HT-29 (cell line): ENCODE measurements at places on chromosomes 13 and 19.
A peak's percentile ranks its signal among the peaks of the same experiment; 100 is the strongest.

- no peak for DNase-seq
These were observed 148.1 kb downstream of the DNAJC15 start for GRCh38 chr13:43171489-43171888.

DNA sequence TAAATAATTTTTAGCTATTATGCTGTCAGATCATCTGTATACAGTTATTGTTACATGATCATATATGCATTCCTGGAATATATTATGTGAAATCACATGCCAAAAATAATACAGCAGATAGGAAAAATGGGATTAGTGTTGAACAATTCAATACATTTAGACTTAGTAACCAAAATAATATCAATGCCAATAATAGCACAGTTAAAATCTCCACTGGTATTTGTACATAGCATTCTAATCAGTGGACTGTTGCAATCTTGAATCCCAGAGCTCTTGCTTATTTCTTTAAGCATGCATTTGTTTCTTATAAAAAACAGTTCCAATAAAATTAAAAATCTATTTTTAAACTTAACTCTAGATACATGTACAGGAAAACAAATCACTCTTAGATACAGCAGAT is 2772.2 kb downstream of the PCDH9 start:
- no peak for DNase-seq

- DNase-seq = no peak
These were observed 124.1 kb downstream of the COG6 start for GRCh38 chr13:39779337-39780265.

- no peak for DNase-seq
These were observed 757 bp downstream of the FBN3 start for GRCh38 chr19:8148410-8149260.

DNA sequence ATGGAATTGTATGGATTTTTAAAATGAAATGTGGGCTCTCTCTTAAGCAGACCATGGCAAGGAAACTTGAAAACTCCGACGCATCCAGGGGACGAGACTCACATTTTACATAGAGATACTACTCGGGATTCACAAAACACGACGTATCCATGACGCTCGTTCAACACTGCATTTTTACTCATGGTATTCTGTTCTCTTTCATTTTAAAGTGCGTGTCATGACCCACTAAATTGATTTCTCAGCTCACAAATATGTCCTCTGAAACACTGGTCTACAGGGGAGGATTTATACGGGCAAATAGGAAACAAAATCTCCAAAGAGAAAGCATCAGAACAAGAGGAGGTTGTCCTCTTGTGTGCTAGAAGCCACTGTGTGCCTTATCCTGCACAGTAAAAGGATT is 523.5 kb downstream of the MYO16 start:
- DNase-seq = no peak

DNA sequence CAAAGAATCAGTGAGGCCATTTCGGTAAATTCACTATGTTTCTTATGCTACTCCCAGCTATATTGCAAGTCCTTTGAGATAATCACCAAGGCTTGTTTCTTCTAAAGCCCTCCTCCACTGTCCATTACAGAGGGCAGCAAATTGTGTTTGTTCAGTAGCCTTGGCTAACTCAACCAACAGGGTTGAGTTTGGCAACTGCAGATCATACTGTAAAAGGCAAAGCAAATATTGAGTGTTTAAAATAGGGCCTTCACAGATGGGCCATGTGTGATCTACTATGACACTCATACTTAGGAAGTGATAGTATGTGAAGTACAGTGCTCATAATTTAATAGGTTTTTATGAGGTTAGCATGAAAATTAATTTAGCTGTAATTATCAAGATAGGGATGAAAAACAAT is 171.3 kb downstream of the DACH1 start:
- no peak for DNase-seq

DNA sequence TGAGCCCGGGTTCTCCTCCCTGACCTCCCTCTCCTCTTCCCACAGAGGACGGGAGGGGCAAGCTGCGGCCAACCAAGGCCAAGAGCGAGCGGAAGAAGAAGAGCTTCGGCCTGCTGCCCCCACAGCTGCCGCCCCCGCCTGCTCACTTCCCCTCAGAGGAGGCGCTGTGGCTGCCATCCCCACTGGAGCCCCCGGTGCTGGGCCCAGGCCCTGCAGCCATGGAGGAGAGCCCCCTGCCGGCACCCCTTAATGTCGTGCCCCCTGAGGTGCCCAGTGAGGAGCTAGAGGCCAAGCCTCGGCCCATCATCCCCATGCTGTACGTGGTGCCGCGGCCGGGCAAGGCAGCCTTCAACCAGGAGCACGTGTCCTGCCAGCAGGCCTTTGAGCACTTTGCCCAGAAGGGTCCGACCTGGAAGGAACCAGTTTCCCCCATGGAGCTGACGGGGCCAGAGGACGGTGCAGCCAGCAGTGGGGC is 162.2 kb downstream of the KDM4B start:
- no peak for DNase-seq

DNA sequence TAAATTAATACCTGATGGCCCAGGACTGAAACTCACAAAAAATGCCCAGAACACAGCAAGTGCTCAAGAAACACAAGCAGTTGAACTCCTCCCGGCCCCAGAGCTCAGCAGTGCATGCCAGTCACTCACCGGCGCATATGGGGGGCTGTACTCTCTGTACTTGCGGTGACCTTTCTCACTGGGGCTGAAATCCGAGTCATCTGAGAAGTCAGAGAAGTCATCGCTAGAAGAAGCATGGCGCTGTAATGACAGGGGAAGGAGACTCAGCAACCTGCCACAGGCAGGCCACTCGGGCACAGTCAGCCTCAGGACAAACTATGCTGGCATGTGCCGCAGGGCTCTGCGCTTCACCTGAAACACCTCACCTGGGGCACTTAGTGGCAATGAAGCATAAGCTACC is 19.7 kb downstream of the ZC3H4 start:
- DNase-seq = no peak

- no peak for DNase-seq
These were observed 3.1 kb downstream of the AMH start for GRCh38 chr19:2252055-2252796.

DNA sequence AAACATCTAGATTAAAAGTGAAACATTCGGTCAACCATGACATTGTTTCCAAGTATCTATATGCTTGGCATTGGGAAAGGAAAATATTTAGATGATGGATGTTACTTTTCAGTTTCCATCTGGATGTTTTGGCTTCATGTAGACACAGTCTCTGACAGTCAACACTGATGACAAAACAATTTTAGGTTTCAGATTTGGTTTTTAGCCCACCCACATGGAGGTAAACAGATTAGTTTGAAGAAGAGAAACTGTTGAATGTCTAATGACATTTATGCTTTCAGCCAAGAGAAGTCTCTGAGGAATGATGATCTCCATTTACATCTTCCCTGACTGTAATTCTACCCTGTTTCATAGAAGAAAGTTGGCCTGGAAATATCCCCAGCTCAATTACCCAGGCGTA is 379.1 kb downstream of the SLITRK6 start:
- no peak for DNase-seq

GRCh38 chr13:45301263-45301662 is 39.7 kb downstream of the TPT1 start:
- no peak for DNase-seq

GRCh38 chr13:43014162-43014561 is 9.2 kb upstream of the DNAJC15 start:
- no peak for DNase-seq

GRCh38 chr13:23901365-23901764 is 4.1 kb upstream of the C1QTNF9B start:
- no peak for DNase-seq

DNA sequence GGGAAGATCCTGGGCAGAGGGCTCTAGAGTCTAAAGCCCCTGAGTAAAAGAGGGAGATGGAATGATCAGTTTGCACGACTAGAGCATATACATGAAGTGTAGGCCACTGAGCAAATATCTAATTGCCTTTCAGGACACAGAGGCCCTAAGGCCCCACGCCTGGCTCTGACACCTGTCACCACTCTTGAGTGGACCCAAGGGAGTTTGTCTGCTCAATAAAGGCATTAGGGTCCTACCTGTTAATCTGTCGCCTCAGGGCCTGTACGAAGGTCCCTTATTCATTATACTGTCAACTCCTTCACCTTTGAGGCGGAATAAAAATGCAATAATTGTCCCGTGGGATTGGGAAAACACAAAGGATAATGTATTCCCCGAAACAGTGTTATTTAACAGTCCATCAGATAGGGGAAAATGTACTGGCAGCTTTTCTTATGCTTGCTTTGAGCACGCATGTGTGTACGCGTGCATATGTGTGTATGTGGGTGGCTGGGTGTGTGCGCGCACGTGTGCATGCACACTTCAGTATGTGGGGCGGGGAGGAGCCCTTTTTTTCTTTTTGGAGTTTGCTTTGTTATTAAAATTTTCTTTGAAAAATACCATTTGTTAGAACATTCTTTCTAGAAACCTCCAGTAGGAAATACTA is 161.8 kb upstream of the SERP2 start:
- no peak for DNase-seq

DNA sequence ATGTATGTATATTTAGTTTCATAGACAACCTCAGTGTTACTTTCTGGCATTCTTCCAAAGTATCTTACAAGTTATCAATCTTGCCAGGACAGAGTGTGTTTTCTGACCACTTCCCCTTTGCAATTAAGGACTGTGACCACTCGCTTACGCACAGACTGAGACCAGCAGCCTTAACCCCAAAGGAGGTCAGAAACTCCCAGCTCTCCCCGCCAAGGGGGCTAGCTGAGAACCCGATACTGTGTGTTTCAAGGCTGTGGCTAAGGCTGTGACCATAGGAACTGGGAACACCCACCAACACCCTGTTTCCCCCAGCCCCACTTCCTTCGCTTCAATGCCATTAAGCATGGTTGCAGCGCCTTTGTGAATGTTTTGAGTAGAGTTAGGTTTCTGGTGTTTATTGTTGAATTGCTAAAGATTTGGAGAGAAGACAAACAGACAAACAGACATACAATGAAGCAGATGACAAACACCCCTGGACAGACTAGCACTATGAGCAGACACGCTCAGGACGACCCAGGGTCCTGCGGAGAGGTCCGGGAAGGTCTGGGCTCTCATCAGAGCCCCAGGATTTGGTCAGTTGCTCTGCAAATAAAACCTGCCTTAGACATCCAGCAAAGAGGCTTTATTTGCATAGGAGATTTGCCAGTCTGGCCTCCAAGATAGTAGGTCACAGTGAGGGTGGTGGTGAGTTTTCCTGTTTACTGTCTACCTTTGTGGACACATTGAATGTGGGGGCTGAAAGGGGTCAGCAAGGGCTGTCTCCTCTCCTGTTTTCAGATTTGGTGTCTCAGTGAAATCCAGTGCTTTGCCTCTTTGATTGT is 25.0 kb upstream of the TNFSF11 start:
- no peak for DNase-seq

- DNase-seq = peak; percentile 26
These were observed 20.4 kb downstream of the ZNF578 start for GRCh38 chr19:52473655-52474350.

DNA sequence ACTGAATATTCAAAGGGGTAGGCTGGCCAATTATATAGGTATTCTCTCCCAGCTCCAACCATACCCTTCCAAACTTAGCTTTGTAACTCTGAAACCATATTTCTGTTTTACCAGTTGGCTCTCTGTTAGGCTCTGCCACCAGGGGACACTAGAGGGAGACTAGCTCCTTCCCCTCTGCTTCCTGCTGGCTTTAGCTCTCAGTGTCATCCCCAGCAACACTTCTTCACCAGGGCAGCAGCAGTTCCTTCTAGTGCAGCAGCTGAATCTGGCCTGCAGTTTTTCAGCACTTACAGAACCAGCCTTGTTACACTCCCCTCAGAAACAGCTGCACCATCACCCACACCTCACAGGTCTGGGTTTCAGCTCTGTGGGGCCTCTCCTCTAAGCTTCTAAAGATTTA is 51.0 kb upstream of the DOCK9 start:
- DNase-seq = peak; percentile 50

- no peak for DNase-seq
These were observed 68.1 kb upstream of the EDNRB start for GRCh38 chr13:77986713-77987112.

DNA sequence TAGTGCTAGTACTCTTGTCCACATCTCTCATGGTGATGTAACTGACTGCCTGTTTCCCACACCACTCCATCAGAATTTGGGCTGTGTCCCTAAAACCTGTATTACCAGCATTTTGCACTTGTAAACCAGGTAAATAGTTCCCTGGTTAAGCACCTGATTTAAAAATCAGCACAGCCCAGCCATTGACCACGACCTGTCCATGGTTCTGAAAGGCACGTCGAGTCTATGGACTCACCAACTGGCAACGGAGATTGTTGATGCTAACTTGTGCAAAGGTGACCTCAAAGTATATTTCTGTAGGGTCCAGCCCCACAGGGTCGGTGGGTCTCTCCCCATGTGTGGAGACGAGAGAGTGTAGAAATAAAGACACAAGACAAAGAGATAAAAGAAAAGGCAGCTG is 46.7 kb upstream of the ZNF835 start:
- DNase-seq = no peak

DNA sequence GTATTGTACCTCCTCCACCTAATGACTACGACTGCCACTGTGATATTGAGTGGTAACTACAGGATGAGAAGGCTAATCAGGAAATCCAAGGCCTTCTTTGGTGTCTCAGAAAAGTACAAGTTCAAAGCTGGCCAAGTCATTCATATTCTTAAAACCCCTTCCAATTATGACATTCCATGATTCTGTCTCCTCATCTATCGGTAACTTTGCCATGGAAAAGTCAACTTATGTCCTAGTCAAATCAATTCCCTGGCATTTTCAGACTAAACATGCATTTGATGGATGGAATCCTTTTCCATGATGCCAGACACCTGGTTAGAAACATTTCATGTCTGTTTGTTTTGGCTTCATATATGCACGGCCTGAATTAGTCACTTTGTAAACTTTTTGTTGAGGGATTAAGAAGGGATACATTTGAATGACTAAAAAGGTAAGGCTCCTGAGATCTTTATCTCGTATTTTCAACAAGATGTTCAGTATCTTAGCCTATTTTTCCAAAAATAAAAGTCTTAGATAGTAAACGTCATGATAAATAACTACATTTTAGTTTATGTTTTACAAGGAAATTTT is 186.5 kb downstream of the NHLRC3 start:
- no peak for DNase-seq

DNA sequence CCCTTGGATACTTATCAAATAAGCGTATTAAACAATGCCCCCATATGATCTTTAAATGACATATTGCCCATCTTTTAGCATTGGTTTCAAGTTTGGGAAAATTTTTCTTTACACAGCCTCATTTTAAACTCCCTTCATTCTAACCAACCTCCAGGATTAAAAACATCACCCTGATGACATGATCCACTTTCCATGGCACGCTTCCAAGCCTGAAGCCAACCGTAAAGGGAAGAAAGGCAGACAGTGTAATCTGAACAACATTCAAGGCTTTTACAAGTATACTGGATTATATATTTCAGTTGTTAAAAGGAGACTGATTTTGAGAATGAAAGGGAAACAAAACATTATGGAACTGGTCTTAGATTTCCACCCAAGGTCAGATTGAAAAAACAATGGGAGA is 1721.9 kb downstream of the OLFM4 start:
- no peak for DNase-seq

DNA sequence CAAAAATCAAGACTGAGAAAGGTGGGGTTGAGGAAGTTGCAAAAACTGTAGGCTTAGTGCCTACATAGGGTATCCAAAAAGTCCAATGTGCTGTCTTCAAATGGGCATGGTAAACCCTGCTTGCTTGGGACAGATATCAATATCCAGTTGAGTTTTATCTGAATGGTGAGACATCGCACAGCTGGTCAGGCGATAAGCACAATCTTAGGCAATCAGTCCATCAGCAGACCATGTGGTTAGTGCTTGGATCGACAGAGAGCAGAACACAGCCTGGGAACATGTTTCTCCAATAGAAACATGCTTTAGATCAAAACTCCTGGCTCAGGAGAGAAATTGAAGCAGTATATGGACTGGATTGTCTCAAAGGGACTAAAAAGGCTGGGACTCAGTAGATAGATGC is 151.3 kb upstream of the IPO5 start:
- DNase-seq = no peak

- DNase-seq = no peak
These were observed 9.9 kb downstream of the PTH2 start for GRCh38 chr19:49413348-49413747.
